ENCODE measurements at places on chromosomes 4 and X.

DNA sequence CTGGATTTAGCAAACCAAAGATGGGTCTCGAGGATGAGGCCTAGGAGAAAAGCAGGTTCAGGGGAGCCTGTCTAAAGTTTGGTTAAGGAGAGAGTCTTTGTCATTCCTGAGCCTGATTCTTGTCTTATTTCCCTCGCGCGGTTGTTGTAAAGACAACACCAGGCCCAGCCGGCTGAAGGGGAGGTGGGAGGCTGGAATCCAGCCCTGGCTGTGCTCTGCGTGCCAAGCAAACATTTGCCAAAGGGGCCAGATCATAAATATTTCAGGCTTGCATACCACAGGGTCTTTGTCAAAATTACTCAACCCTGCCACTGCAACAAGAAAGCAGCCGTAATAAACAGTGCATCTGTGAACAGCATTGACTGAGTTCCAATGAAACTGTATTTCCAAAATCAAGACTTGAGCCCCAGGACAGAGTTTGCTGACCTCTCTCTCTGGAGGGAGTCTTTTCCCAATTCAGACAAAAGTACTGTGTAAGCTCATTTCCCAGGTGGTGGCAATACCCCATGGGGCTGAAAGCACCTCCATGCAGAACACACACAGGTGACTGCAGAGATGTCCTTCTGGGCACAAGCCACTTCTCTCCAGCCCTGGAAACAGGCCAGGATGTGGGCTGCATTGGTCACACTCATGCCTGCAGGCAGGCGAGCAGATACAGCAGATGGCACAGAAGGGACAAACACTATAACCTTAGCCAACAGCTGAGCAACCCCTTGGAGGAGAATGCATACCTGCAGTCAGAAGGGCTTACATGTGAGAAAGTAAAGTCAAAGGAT, 320.3 kb downstream of the STK32B start:
- DNase-seq: peak; percentile 47

- DNase-seq: peak; percentile 81
Measured at GRCh38 chr4:3041192-3042142, 32.9 kb downstream of the HTT-AS start.

DNA sequence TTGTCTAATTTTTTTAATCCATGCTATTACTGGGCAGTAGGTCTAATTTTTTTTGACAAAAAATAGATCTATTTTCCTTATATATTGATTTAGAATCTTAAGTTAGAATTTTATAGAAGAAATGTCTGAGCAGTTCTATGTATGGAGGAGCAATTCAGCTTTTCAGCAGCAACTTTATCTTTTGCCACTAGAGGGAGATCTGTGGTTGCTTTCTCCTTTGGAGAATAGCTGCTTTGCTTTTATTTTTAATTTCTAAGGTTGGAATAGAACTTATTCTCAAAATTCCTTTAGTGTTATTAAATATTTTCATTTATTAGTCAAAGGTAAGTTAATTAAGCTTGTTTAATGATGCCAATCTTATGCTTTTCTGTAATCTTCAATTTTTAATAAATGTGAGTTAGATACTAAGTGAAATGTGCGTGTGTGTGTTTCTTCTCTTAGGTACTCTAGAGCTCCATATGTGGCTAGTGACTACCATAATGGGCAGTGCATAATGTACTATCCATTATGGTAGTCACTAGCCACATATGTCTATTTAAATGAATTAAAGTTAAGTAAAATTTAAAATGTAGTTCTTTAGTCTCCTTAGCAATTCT, 29.3 kb downstream of the FAM199X start:
- peak; percentile 6 for DNase-seq

GRCh38 chrX:150365990-150366911, 3.1 kb downstream of the MAMLD1 start:
- DNase-seq: peak; percentile 18

Measured in SW480 (cell line).